ENCODE measurements at places on chromosomes 3 and 15.

- no peak for DNase-seq
- H3K4me3 ChIP-seq: no peak overlapping the region
- peaks cover 30% of the 10 kb centered on the region for H3K4me1 ChIP-seq
- no peak overlapping the region for H3K27ac ChIP-seq
- H3K36me3 ChIP-seq: peaks cover 46% of the 10 kb centered on the region
Measured at GRCh38 chr3:108062051-108062450, 28.8 kb downstream of the CD47 start.

DNA sequence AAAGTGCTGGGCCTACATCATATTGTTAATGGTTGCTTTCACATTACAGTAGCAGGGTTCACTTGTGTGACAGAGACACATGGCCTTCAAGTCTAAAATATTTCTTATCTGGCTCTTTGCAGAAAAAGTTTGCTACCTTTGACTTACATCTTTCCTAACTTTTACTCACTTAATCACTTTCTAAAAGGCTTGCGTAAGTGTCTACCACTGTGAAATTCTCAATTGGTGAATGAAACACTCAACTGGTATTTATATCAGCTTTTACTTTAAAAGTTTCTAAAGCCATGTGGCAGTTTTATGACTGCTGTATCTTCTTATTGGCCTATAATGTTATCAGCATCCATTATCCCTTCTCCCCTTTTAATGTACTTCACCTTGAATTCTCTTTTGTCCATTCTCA is 554.5 kb downstream of the ZIC1 start:
- DNase-seq: no peak
- H3K4me1 ChIP-seq: no peaks in the 10 kb centered on the region

DNA sequence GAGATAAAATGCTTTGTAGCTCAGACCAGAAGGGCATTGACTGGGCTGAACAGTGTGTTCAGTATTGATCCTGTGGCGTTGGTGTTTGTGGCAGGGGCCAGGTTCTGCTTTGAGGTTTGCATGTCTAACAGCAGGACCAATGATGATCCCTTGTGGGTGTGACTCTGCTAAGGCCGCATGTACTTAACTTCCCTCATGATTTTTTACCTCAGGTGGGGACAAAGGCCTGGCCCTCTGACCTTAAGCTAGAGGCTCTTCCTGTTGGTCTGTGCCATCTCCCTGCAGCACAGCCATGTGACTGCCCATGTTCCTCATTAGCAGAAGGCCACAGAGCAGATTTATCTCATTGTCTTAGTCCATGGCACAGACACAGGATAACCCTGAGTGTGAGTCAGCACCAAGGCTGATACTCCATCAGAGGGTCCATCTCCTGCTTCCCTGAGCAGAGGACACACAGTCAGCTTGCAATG is 34.3 kb upstream of the BSN start:
- peak overlapping the region; percentile 38 for H3K27ac ChIP-seq
- H3K36me3 ChIP-seq: peaks cover 50% of the 10 kb centered on the region
- H3K4me3 ChIP-seq: no peak overlapping the region
- H3K27me3 ChIP-seq: no peaks in the 10 kb centered on the region

- H3K27ac ChIP-seq: no peak overlapping the region
- H3K36me3 ChIP-seq: peaks cover 41% of the 10 kb centered on the region
- H3K27me3 ChIP-seq: no peaks in the 10 kb centered on the region
- no peak overlapping the region for H3K4me3 ChIP-seq
- no peaks in the 10 kb centered on the region for H3K4me1 ChIP-seq
Measured at GRCh38 chr3:108673988-108674661, 83.1 kb downstream of the RETNLB start.

- H3K36me3 ChIP-seq: peaks cover 62% of the 10 kb centered on the region
- H3K4me3 ChIP-seq: no peak overlapping the region
- no peak overlapping the region for H3K27ac ChIP-seq
- H3K27me3 ChIP-seq: no peaks in the 10 kb centered on the region
- no peaks in the 10 kb centered on the region for H3K4me1 ChIP-seq
- DNase-seq: no peak
Measured at GRCh38 chr3:170295586-170295985, 61.9 kb upstream of the SKIL start.

- peaks cover 54% of the 10 kb centered on the region for H3K4me1 ChIP-seq
- H3K27me3 ChIP-seq: no peaks in the 10 kb centered on the region
- no peak for DNase-seq
- no peaks in the 10 kb centered on the region for H3K36me3 ChIP-seq
- H3K27ac ChIP-seq: no peak overlapping the region
Measured at GRCh38 chr15:57017024-57017423, 98.6 kb downstream of the TCF12 start.

DNA sequence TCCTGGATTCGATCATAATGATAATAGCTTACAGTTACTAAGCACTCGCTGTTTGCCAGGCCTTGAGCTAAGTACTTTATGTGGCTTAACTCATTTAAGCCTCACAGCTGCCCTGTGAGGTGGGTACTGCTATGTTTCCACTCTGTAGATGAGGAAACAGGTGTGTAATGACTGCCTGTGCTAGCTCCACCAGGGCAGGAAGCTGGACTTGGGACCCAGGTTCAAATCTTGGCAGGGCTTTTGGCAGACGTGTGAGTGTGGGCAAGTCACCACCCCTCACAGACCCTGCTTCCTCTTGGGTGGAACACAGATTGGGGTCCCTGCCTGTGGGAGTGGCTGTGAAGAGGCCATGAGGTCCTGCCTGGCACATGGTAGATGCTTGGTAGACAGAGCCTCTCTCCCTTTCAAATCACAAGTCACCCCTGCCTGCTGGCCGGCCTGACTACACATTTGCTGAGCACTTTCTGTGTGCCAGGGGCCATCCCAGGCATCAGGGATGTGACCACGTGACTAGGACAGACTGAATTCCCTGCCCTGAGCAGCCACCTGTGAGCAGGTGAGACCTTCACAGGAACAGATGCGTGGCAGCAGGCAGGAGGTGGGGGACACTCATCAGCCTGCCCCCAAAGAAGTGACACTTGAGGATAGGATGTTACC is 3.7 kb downstream of the EFCC1 start:
- peaks cover 70% of the 10 kb centered on the region for H3K27me3 ChIP-seq
- H3K36me3 ChIP-seq: no peaks in the 10 kb centered on the region
- peaks cover 82% of the 10 kb centered on the region for H3K4me1 ChIP-seq
- peak overlapping the region; percentile 77 for H3K27ac ChIP-seq
- DNase-seq: no peak

DNA sequence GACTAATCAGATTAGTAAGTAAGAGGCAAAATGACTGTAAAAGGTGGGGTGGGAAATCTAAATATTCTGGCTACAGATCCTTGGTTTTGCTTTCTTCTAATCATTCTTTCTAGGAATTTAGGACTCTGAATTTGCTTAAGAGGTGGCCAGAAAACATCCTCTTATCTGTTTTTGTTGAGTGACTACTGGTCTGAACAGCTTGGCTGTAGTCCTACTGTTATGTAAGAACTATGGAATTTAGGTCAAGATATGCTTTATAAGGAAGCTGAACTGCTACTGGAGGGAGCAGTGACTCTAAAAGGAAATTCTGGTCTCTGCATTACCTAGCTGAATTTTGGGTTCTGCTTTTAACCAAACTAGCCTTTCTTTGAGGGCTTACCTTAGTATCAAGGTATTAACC is 33.5 kb upstream of the CSPG5 start:
- H3K4me3 ChIP-seq: no peak overlapping the region
- no peak for DNase-seq
- peaks cover 46% of the 10 kb centered on the region for H3K36me3 ChIP-seq
- no peaks in the 10 kb centered on the region for H3K27me3 ChIP-seq
- H3K4me1 ChIP-seq: peaks cover 48% of the 10 kb centered on the region

DNA sequence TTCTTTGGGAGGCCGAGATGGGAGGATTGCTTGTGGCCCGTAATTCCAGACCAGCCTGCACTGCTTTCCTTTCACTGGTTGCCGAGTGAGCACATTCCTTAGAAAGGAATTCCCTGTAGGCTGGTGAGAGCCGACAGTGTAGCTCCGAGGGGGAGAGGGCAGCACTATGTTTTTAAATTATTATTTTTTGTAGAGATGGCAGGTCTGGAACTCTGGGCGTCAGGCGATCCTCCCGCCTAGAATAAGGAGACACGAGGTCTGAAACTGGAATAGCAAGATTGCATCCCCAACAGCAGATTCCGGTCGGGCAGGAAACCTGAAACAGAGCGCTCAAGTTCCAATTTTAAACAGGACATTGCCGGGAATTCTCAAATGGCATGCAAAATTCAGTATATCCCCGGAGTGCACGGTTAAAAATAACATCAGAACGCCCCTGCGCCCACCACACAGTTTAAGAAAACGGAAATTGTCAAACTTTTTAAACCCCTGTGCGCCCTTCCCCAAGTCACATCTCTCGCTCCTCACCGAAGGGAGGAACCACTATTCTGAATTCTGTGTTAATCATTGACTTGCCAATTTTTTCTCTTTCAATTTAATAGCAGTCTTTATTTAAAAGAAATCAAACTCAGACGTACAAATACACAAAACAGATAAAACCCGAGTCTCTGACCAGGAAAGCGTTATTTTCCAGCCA is 643 bp upstream of the RNU5B-1 start:
- peaks cover 15% of the 10 kb centered on the region for H3K4me1 ChIP-seq
- H3K27ac ChIP-seq: peak overlapping the region; percentile 99
- H3K36me3 ChIP-seq: no peaks in the 10 kb centered on the region
- no peaks in the 10 kb centered on the region for H3K27me3 ChIP-seq
- DNase-seq: peak; percentile 26
- peak overlapping the region; percentile 75 for H3K4me3 ChIP-seq

GRCh38 chr3:124774841-124775402 is 44.7 kb downstream of the UMPS start:
- no peaks in the 10 kb centered on the region for H3K27me3 ChIP-seq
- peaks cover 97% of the 10 kb centered on the region for H3K4me1 ChIP-seq
- H3K36me3 ChIP-seq: no peaks in the 10 kb centered on the region
- no peak overlapping the region for H3K4me3 ChIP-seq
- no peak for DNase-seq

DNA sequence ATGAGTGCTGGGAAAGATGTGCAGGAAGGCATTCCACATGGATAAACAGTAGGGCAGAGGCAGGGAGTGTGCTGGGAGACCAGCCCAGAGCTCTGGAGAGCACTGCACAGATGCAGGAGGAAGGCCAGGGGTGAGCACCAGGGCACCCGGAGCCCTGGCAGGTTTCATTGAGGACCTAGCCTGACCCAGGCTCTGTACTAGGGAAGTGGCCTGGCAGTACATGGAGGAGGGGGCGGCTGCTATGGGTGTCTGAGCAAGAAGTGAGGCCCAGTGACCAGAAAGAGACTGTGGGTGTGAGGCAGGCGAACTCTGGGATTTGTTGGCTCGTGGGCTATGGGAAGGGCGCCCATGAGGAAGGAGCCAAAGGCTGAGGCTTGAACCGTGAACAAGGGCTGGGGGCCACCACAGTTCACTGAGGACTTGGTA is 139.1 kb downstream of the DNAJB8 start:
- peaks cover 9% of the 10 kb centered on the region for H3K4me1 ChIP-seq
- no peaks in the 10 kb centered on the region for H3K27me3 ChIP-seq
- DNase-seq: no peak
- H3K4me3 ChIP-seq: no peak overlapping the region
